Small intestine (tissue), 16 donors: ENCODE measurements at places on chromosomes 7 and 10.

DNA sequence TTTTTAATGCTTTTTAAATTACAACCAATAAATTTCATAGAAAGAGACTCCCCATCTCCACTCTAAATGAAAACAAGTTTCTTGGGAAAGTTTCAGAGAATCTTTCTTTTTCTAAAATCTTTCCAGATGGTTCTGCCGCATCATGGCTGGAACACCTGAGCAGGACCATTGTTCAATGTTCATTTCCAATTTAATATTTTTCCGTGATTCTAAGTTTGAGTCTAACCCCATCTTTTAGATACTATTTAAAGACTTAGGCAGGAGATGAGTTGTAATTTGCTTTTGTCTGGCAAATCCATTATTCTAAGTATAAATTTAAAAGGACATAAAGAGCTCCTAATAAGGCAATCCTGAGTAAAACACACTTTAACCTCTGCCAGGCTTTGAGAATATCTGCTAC lies 325.2 kb downstream of the BICC1 start:
- no peak for DNase-seq

- DNase-seq: no peak
Measured at GRCh38 chr10:48384699-48384982, 78.2 kb downstream of the MAPK8 start.

- no peak for DNase-seq
Measured at GRCh38 chr7:77399816-77400215, 16.3 kb downstream of the GSAP start.

DNA sequence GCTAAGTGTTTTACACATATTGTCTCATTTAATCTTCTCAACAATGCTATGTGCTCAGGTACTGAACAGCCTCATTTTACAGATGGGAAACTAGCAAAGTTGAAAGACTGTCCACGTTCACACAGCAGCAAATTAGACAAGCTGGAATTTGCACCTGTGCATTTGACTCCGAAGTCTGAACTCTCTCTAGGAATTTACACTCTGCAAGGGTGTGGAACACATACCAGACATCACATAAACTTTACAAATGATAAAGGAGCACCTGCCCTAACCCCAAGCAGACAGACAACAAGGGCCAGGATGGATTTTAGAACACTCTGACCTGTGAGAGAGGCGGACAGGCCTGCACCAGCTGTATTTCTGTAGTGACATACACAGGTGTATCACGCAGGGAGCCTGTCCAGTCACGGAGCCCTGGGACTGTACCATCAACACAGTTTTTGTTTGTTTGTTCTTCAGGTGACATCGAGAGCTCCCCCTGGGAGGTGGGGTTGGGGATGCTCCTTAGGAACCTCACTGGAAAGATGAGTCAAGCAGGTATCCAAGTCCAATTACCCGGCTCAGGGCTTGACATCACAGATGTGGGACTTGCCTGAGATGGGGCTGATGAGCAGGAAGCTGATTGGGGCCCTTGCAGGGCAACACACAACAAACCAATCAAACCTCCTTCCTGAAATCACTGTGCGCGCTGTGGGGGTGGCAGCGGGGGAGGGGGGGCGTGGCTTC lies 31.0 kb downstream of the MKI67 start:
- peak; percentile 63 for DNase-seq

DNA sequence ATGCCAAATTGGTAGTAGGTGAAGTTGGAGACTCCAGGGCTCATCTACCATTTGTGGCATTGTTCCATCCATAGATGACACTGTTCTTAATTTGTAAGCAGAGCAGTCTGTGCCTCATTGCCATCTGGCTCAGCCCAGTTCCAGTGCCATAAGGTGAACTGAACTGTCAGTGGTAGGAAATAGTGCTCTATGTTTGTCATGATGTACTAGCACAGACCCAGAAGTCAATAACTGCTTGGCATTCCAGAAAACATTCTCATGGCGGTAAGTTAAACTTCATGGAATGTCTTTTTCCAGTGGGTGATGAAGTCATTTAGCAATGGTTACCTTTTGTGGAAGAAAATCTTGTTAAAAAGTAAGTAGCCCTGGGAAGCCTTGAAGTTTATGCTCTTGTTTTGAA lies 302.7 kb downstream of the SUGCT start:
- no peak for DNase-seq

DNA sequence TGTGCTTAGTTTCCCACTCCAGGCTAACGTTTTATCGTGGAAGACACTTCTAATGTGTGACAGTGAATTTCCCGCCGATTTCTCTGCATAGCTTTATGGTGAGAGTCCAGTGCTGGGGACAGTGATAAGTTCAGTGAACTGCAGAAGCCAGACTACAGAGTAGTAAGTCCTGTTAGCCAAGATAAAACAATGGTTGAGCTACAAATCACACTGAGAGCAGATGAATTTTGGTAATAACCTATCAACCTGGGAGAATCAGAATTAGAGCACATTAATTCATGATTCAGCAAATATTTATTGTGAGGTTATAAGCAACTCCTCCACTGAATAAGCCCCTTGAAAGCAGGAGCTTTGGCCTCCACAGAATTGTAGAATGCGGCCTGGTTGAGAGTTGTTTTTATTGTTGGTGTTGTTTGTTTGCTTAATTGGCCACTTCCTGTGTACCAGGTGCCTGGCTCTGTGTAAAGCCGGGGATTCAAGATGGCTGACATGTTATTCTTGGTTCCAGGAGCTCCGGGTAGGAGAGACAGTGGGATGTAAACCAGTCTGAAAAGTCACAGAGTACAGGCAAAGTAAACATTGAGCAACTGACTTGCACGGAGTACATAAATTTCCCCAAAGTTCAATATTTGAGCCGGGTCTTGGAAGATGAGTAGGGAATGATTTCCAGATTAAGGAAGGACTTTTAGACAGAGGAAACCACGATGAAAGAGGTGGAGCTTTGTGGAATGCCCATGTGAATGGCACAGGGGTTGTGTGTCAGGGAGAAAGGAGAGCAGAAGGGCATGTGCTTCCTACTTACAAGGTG lies 112.7 kb downstream of the SNX10 start:
- peak; percentile 9 for DNase-seq

- DNase-seq: peak; percentile 18
Measured at GRCh38 chr7:127803626-127804025, 151.6 kb downstream of the SND1 start.

- no peak for DNase-seq
Measured at GRCh38 chr7:77208416-77208815, 8.8 kb upstream of the FGL2 start.

GRCh38 chr7:142668495-142668894 lies 80.8 kb upstream of the PRSS1 start:
- no peak for DNase-seq

DNA sequence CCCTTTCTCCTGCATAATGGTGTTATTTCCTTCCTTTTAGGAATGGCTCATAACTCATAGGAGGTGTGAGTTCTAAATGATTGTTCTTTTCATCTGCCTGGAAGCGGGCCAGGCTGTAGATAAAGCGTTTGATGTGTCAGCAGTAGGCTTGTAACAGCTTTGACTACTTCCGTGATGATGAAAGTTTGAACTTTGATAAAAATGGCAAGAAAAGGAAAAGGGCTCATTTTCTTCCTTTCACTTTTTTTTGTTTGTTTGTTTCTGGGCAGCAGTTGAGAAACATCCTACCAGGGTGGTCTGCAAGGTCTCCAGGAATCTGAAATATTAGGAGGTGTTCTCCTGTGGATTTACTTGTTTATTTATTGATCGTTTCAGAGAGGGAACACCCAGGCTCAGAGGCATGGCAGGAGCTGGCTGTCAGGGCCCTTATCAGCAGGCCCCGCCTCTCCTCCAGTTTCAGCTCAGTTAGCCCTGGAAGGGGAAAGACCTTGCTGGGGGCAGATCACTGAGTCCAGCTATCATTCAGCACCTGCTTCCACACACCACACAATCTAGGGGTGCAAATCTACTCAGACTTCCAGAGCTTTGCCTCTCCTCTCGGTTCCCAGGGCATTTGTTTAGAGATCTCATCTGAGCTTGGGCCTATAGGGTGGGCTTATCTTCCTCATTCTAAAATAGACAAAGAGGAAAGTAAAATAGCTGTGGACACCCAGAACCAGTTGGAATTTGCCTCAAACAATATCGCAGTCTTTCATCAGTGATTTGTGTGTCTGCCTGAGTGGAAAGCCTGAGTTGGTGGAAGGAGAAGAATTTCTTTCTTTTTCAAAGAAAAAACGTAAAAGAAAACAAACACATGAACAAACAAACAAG lies 130.9 kb downstream of the BMPER start:
- peak; percentile 93 for DNase-seq

GRCh38 chr7:108164946-108165345 lies 34.8 kb upstream of the LAMB4 start:
- DNase-seq: no peak

- DNase-seq: no peak
Measured at GRCh38 chr7:107185716-107186115, 16.9 kb downstream of the HBP1 start.

- DNase-seq: no peak
Measured at GRCh38 chr10:103916254-103916653, 1.7 kb downstream of the STN1 start.

- no peak for DNase-seq
Measured at GRCh38 chr10:62733654-62734293, 70.7 kb upstream of the ADO start.

GRCh38 chr10:33056828-33057596 lies 99.0 kb upstream of the ITGB1 start:
- no peak for DNase-seq

DNA sequence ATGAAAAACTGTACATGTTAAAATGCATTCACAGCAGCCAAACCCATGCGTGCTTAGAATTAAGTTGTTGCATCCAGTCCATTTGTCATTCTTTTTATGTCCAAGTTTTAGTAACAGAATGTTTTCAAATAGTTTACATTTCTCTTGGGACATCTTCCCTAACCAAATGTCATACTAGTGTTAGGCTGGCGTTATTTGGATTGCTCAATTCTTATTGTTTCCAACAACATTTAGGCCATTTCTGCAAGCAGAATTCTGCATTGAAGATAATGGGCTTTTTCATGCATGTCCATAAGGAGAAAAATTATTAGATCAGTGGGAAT lies 203.0 kb downstream of the HIBADH start:
- DNase-seq: no peak

- no peak for DNase-seq
Measured at GRCh38 chr7:157712666-157713235, 375.9 kb downstream of the DNAJB6 start.

- DNase-seq: no peak
Measured at GRCh38 chr7:87426160-87426559, 49.3 kb downstream of the ABCB4 start.

GRCh38 chr10:103923502-103923901 lies 5.5 kb upstream of the STN1 start:
- DNase-seq: no peak

DNA sequence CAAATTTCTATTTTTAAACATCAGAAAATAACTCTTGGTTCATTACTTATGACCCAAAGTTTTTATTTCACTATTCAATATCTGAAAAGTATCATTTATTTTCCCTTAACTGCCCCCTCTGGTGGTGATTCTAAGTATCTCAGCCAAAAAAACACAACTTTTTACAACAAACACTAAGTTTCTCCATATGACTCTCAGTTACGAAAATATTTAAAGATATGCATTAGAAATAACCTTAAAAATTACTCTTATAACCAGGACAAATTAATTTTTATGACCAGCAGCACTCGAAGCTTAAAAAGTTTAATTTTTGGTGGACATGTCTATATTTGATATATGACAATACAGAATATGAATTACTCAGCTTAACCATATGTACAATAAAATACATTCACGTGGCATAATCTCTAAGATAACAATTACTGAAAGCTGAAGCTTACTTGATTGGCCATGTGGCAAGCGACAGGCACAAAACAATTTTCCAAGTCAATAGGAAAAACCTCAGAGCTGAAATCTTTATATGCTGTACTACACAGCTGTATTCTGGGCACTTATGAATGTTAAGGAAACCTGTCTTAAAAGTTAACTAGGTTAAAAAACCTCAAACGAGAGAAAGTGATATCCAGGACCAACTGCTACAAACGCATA lies 2.3 kb downstream of the HNRNPA2B1 start:
- DNase-seq: peak; percentile 52

DNA sequence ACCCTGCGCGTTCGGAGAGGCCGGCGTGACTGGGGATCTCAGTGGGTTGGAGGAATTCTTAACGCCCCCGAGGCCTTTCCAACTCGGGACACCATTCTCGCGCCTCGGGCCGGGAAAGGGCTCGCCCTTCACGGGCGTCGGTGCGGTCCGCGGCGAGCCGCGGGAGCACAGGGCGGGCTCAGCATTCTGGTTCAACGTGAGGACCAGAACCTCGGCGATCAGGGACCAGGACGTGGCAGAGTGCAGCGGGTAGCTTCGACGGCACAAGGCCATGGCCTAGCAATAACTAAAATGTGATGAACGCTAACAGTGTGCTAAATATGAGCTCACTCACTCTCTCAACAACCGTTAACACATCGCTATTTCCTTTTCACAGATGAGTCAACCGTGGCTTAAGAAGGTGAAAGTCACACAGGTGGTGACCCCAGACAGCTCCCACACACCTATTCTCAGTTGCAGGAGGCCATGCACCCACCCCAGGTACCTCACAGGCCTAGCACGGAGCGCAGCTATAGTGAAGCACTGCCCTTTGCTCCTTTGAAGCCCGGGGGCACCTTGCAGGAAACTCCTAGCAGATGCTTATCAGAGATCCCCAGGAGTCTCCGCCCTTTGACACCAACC lies 4.5 kb upstream of the EMX2 start:
- DNase-seq: no peak

- DNase-seq: no peak
Measured at GRCh38 chr7:34198231-34198641, 292.9 kb downstream of the BMPER start.

GRCh38 chr7:110417611-110418010 lies 673.3 kb upstream of the LRRN3 start:
- DNase-seq: no peak

- peak; percentile 91 for DNase-seq
Measured at GRCh38 chr10:133159950-133160825, at the start of gene KNDC1. TSS of gene KNDC1 (plus strand) at chr10:133160219. CDS start at chr10:133160468, 249 bp downstream.

- no peak for DNase-seq
Measured at GRCh38 chr7:64685741-64686140, 19.8 kb downstream of the ZNF107 start.

- peak; percentile 98 for DNase-seq
Measured at GRCh38 chr10:132461683-132462231, 64.8 kb downstream of the PWWP2B start.

- no peak for DNase-seq
Measured at GRCh38 chr10:55144001-55144400, 343.0 kb upstream of the PCDH15 start.

GRCh38 chr7:30104157-30104556 lies 30.6 kb upstream of the MTURN start:
- DNase-seq: no peak

DNA sequence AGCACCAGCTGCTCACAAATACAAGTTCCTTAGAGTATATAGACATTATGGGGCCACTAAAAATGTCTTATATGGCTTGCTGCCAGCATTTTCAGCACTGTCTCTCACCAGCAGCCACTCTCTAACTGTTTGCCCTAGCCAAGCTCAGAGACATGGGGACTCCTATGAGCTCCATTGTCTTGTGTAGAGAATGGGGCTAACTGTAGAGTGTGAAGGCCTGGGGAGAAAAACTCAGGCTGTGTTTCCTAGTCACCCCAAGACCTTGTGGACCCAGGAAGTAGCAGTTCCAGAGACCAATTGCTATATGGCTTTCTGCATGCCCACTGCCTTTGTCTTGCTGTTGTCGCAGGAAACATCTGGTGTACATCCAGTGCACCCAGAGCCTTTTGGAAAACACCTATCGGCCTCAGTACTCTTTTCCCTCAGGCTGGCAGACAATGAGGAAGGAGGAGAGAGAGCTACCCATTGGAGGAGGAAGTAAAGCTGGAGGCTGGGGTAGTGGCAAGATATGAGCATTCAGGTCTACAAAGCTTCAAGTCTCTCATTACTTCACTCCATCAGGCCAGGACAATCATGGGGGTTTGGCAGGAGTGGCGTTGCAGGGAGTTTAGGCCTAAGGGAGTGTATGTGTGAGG lies 28.4 kb downstream of the ENTPD1 start:
- DNase-seq: no peak
